ENCODE measurements at places on chromosomes 1 and 21.

GRCh38 chr21:35593000-35593502 lies 467.3 kb downstream of the SETD4 start:
- DNase-seq = peak; percentile 38

DNA sequence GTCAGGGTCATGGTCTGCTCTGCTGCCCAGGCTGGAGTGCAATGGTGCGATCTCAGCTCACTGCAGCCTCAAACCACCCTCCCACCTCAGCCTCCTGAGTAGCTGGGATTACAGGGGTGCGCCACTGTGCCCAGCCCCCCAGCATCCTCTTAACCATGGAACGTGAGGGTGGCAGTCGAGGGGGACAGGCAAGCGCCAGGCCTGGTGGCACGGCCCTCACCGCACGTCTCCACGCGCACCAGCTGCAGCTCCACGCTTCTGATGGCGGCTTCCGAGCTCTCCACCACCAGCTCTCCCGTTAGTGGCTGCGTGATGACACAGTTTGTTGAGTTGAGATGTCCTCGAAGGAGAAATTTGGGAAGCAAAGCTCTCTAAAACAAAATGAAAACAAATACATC lies 39.1 kb downstream of the VPS26C start:
- DNase-seq = no peak

DNA sequence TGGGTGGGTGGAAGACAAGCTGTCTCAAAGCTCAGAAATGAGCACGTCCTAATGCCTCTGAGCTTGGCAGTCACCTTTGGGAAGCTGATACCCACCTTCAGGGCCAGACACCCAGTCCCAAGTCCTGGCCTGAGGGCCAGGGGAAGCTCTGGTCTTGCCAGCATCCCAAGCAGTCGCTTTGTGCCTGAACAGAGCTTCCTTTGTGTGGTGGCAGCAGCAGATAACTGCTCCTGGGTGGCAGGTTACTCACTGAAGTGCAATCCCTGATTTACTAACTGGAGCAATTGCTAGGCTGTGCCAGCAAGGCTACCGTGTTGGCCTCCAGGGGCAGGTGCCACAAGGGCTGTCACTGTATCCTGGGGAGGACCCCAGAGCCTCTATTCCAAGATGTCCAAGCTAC lies 40.4 kb upstream of the GRHL3 start:
- DNase-seq = no peak

DNA sequence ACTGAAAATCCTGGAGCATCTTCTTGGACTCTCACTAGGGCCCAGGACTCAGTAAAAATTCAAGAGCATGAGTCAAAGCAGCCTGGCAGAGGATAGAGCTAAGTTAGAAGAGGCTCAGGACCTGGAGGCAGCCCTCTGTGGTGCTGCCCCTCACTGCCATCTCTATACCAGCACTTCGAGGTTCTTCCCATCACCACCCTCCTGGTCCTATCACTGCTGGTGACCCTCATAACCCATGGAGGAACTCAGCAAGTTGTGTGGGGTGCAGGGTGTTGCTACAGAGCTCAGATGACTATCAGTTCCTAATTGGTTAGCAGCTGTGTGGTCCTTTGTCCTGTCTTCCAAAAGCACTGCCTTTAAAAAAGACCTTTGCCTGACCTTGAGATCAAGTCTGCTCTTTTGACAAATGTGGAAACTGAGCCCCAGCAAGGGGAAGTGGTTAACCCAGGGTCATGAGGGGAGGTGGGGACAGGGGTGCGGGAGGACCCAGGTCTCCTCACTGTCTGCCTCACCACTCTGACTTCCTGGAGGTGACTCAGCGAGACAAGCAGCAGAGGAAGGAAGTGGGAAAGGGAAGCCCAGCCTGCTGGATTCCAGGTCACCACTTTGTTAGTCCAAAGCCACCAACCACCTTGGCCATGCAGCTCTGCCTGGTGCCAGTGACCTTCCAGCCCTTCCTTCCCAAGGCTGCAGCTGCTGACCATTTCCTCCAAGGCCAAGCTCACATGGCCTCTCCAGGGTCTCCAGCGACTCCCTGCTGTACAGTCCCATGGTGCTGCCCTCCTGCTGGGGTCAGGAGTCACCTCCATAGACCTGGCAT lies 199.4 kb upstream of the EDN2 start:
- DNase-seq = no peak

GRCh38 chr1:10400013-10400412 lies 1.1 kb downstream of the PGD start:
- DNase-seq = no peak

DNA sequence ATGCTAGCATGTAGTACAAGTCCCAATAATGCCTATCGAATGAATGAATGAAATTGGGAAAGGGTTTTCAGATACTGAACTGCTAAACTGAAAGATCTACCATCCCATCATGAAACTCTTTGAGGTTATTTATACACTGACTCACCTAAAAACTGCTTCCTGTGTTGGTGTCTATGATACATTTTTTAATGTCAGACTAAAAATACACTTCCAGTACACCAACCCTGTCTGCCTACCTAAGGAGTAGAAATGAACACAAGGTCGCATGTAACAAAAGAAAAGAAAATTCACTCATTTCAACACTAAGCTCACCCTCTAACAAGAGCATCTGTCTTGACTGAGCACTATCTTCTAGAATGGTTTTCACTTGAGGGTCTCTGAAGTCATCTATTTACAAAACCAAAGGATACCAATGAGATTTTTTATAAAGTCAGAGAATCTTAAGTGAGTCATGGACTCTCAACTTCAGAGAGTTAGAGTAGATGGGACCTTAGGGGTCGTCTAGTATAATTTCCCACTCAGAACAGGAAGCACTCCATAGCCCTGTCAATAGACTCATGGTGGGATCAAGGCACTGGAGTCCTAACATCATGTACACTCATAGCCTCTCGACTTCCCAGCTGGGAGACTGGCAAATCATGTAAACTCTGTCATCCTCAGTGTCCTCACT lies 53.4 kb downstream of the WLS start:
- no peak for DNase-seq

- DNase-seq = no peak
These were observed 154.4 kb upstream of the FGGY start for GRCh38 chr1:59142311-59143132.

DNA sequence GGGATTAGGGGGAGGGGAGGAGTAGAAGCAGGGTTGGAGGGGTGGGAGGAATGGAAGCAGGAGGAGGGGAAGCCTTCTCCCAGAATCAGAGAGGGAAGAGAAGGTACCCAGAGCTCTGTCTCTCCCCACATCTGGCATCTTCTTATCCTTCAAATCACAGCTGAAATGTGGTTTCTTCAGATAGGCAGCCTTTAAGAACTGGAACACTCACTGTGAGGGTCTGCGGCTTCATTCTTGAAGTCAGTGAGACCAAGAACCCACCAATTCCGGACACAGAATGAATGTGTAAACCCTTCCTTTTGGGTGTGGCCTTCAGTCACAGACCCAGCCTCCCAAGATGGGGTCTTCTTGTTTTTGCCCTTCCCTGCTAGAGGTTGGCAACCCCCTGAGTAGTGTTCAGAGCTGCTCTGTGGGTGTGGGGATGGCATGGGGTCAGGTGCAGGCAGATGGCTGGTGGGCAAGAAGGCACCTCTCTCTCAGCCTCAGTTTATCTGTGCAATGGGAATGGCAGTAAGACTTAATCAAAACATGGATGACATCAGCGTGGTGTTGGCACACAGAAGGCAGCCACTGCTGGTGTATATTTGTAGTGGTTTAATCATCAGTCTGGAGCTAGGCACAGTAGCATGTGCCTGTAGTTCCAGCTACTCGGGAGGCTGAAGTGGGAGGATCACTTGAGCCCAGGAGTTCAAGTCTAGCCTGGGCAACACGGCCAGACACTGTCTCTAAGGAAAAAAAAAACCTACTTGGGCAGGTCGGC lies 7.2 kb downstream of the FAAH start:
- no peak for DNase-seq
